ENCODE measurements at places on chromosomes 1 and 21.

DNA sequence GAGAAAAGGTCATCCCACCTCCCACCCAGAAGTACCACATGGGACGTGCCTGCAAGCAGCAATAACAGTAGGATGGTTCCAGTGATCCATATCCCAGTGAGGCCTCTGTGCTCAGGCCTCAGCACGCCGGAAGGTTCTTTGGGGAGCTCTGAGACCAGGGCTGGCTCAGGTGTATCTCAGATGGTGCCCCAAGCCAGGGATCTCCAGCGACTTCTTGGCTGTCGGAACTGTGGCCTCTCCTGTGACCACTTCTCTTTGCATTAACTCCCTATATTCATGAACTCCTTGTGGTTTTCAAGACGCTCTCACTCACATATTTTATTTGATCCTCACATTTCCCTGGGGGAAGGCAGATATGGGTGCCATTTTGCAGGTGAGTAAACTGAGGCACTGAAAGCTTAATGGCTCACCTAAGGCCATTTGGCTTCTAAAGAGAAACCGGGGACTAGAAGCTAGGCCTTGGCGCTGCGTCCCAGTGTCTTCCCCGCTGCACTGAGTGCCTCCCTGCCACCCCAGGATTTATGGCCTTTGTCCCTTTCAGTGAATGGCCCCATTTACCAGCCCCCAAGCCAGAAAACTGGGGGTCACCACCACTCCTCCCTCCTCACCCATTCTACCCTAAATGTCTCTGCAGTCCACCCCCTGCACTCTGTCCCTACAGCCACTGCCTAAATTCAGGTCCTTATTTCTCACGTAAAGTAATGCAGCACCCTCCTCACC, 101.9 kb downstream of the CCDC185 start:
- DNase-seq, result no peak

DNA sequence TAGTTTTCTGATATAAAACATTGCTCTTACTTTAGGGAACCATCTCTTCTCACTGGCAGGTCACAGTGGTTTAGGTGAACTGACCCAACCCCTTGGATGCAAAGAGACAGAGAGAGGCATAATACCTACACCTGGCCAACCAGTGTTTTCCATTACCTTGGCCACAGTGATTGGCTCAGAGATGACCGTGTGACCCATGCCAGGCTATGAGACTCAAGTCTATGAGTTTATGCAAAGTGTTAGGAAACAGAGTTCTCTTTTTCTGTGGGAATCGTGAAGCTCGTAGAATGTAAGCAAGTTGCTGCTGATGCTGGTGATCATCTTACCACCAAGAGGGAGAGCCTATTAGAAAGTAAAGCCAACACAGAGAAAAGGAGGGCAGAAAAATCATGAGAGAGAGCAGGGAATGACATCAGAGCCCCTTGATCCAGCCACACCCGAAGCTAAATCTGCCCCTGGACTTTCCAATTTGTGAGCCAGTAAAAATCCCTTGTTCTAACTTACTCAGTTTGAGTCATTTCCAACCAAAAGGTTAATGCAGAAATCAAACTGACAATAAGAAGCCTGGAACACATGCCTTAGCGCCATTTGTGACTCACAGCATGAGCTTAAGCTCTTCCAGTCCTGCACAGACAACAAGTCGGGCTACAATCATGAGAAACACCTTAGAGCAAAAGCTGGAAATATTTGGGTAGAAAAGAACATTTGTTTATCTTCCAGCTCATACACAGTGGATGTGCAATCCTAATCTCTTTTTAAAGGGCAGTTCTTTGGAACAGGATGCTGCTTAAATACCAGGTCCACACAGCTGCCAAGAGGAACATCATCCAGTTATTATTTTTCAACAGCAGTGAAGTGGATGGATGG, 81.3 kb upstream of the KAZN start:
- DNase-seq, result peak; percentile 62

GRCh38 chr1:63330331-63330916, 8.1 kb downstream of the FOXD3 start:
- DNase-seq, result no peak

DNA sequence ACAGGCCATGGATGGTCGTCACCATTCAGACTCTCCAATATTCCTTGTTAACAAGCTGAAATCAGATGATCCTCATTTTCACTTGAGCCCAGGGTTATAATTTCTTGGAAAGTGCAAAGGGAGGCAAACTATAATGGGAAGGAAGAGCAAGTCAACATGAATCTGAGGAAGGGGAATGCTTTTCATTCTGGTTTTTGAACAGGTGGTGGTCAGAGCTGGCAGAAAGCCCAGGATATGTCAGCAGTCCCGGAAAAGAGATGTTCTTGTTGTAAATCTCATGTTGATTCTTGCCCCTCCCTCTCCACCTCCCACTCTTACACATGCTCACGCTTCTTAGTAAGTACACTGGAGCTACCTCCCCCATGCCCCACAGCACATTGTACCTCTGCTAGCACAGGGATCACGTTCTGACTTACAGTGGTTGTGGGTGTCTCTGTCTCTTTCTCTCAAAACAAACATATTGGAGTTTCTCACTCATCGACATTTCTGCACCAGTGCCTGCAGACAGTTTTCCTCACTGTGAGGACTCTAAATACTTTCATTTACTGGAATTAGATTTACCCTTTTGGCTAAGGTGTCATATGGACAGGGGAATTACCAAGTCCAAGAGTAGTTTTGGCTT, 77.6 kb downstream of the XCL2 start:
- peak; percentile 76 for DNase-seq

DNA sequence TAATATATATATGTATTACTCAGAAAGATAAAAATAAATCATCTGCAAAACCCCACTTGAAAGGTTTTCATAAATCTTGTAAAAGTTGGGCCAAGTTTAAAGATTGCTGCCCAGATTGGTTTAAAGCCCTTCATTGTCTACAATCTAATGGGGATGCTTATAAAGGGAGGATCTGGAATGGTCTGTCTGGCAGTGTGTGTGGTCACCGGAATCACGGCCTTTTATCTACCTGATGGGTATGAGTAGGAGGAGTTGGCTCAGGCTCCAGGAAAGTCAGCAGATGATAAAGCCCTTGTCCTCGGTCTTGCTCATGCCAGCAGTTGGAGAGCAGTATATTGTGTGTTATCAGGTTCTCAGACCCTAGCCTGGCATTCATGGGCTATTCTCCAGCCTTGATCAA, 197.7 kb downstream of the ROR1 start:
- DNase-seq, result no peak

GRCh38 chr1:201365251-201365650, 12.2 kb downstream of the TNNT2 start:
- no peak for DNase-seq

GRCh38 chr1:245874942-245875580, 632.0 kb downstream of the SMYD3 start:
- DNase-seq, result peak; percentile 91

DNA sequence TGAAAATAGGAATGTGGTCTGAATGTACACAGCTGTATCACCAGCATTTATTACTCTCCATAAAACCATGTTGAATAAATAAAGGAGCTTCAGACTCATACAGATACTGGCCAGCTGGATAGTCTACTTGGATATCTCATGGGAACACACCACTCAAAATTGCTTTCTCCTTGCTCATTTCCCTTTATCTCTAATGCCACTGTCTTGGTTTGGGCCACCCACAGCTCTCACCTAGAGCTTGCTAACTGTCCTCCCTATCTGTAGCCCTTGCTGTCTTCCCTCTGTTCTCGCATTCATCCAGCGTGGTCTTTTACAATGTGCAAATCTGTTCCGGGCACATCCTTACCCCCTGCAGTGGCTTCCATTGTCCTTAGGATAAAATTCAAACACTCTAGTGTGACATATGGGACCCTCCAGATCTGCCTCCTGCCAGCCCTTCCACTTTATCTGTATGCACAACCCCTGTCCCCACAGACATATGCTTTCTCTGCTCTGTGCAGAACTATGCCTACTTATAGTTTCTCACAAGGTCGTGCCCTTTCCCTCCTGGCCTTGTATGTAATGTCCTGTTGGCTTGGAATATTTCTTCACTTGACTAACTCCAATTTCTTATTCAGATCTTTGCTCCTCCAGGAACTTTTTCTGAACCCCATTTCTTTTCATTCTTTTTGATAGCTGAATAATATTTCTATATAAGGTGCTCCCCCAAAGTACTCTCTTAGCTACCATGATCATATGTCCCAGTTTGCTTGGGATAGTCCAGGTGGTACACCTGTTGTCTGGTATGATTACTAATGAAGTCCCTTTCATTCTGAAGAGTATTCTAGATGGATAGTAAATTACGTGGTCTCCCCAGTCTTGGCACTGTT, 2.9 kb downstream of the FLVCR1 start:
- no peak for DNase-seq

DNA sequence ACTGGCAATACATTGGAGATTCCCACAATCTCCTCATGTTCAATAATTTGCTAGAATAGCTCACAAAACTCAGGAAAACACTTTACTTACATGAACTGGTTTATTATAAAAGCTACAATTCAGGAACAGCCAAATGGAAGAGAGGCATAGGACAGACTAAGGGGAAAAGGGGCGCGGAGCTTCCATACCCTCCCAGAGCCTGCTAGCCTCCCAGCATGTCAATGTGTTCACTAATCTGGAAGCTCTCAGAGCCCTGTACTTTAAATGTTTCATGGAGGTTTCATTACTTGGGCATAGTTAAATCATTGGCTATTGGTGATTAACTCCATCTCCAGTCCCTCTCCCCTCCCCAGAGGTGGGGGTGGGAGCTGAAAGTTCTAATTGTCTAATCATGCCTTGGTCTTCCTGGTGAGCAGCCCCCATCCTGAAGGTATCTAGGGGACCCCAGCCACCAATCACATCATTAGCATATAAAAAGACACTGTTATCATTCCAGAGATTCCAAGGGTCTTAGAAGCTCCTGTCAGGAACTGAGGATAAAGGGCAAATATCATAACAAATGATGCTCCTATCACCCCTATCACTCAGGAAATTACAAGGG, 10.9 kb upstream of the DMRTB1 start:
- DNase-seq, result no peak

DNA sequence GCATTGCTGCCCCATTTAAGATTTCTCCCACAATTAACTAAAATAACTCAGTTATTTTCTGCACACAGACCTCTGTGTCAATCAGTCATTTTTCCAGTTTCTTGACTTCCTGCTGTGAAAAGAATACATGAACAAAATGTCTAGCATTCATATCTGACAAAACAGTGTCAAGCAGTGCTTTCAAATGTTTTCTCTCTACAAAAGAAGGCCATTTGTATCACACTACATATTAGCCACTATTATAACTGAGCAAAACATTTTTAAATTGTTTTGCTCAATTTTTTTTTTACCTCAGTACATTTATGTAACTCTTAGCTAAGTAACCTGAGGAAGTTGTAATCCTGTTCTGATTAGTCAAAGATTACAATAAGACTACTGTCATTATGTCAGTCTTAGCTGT, 1498.5 kb upstream of the PRMT6 start:
- no peak for DNase-seq

GRCh38 chr1:186078245-186078644, 296.8 kb downstream of the TPR start:
- DNase-seq, result peak; percentile 26

DNA sequence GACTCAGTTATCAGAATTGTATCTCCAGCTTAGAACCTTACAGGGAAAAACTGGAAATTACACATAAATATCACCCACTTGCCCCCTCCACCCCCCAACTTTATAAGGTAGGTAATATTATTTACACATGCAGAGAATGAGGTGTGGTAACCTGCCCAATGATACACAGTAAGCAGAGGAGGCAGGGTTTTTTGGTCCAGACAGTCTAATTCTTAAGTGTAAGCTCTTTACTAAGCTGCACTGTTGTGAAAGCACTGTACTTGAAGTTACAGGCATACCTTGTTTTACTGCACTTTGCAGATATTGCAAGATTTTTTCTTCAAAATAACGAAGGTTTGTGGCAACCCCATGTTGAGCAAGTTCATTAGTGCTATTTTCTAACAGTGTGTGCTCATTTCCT, 24.8 kb upstream of the MYOCOS start:
- no peak for DNase-seq
